ENCODE measurements at places on chromosomes 16 and 17.

DNA sequence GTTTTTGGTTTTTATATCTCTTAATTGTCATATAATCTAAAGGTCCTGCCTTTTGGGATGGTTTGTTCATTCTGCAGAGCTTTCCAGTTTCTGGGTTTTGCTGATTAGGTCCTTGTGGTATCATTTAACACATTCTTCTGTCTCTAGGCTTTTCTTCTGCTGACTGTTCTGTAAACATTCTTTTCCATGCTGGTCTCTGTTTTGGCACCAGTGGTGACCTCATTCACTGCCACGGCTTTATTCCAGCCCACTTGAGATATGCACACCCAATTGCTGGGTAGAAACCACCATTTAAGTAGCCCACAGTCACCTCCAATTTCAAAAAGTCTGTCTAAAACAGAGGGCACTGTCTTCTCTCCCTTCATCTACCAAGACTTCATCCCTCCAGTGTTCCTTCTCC is 31.1 kb upstream of the COX10 start:
- no peak for DNase-seq

DNA sequence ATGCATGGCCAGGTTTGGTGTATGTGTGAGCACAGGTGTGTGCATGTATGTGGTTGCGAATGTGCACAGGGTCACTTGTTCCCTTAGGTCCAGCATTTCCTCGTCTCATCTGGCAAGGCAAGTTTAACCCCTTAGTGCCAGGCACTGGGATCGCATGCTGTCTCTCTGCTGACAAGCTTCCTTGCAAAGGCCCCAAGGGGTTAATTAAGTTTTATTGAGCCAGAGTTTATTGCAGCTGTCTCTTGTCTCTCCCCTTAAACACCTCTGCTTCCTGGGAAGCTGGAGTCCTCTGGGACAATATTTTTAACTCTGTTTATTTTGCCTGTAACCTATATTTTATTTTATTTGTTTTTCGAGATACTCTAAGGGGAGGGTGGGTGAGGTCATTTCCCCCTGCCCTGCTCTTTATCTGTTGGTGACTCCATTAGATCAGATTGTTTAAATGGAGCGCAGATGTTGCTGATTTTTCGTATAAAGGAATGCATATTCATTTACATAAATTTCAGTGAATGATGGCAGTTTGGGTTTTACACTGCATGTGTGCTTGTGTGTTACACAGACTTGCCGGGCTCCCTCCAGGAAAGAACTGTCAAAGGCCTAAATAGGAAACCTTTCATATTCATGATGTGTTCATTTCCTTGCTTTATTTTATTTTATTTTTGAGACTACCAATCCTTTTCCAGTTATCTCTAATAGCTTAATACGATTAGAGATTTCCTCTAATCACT is 99.7 kb downstream of the CBLN1 start:
- no peak for DNase-seq

DNA sequence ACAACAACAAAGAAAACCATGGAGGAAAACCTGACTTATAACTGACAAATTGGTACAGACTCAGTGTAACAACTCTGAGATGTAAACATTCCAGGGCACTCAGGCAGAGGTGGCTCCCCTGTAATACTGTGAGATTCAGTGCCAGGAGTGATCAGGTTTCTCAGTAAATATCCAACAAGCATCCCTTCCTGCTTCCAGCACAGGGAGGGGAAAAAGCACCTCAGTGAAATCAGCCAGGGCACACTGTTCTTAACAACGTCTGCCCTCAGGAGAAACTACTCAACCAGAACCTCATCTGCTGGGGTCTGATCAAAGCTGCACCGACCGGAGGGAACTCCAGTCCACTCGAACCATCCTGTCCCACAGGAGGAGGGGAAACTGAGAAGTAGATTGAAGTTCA is 52.3 kb downstream of the AMFR start:
- DNase-seq, result no peak

GRCh38 chr17:79806446-79806760 is 9.5 kb upstream of the CBX8 start:
- DNase-seq, result no peak

DNA sequence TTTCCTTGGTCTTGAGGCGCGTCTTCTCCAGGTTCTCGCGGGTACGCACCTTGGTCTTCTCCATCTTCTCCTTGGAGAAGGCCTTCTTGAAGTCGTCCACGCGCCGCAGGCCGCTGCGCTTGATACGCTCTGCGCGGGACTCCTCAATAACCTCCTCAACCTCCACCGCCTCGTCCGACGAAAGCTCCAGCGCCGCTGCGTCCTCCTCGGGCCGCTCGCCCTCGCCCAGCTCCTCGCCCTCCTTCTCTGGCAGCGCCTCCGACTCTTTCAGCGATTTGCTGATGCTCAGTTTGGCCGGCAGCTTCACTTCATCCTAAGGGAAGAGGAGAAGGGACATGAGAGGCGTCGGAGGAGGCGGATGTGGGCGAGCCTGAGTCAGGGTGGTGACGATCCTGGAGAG is 16.8 kb upstream of the STAT3 start:
- no peak for DNase-seq

GRCh38 chr16:64133366-64133765 is 988.5 kb downstream of the CDH11 start:
- DNase-seq, result no peak

DNA sequence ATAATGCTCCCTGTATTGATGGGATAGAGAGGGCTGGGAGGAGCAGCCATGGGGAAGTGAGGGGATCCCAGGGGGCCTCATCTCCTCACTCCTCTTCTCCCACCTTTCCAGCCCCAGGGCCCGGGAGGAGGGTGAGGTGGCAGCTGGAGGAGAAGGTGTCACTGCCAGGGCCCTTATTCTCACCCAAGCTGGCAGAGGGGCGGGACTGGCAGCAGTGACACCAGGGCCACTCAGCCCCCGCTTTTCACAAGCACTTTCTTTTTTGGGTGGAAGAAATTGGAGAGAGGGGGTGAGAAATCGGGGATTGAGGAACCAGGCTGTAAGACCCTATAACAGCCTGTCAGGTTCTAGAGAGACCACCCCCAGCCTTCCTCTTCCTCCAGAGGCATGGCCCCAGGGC is 2.4 kb upstream of the TBX21 start:
- DNase-seq, result no peak

DNA sequence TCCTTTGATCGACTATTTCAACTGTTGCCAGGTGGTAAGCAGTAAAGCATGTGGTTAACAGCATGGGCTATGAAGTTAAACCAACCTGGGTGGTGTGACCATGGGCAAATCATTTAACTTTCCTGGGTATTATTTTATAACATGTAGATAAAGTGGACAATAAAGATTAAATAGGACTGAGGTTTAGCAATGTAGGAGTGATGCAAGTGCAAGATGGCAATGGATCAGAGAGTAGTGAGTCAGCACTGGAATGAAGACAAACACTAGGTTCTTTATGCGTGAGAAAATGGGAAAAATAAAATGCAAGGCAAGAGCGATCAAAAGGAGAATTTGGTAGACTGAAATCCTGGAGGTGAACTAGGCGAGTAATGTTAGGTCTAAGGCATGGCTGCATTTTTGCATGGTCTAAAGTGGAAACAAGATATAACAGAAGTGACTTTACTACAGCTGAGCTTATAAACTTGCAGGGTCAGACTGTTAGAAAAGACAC is 222.4 kb upstream of the AXIN2 start:
- no peak for DNase-seq

- DNase-seq, result no peak
Observed at GRCh38 chr17:50055426-50056216, at the start of gene ITGA3. Gene ITGA3, plus strand, starts transcription at chr17:50056110. Its CDS starts 330 bp downstream, at chr17:50056440.

- no peak for DNase-seq
Observed at GRCh38 chr16:57123216-57123973, 31.0 kb downstream of the CPNE2 start.

DNA sequence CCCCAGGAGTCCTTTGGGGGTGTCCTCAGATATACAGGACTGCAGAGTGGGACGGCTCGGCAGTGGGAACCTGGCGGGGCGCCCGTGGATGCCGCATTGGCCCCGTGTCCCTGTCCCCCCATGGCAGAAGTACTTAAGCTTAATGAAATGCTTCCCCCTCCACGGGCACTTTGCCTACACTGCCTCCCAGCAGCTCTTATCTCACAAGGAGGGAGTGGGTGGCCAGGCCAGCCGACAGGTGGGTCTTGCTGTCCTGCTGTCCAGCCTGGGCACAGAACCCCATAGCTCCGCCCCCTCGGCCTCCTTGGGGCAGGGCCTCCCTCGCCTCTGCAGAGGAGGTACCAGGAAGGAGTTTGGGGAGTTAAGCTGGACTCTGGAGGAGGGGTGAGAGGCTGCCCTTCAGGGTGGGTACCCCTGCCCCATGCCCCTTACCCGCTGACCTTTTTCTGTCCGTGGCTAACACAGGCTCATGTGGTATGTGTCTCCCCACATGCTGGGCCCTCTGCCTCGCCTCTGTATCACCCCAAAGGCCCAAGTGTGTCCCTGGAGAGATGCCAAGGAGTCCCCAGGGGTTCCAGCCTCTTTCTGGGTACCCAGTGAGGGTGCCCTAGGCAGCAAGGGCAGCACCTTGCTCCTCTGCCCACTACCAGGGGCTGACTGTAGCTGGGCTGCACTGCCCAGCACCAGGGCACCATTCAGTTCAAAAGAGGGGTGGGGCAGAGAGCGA is 8.7 kb downstream of the THRA start:
- DNase-seq, result no peak

GRCh38 chr17:17379197-17379991 is 76.2 kb downstream of the NT5M start:
- DNase-seq, result no peak

- DNase-seq, result no peak
Observed at GRCh38 chr17:42346481-42346880, 41.8 kb downstream of the STAT3 start.

- no peak for DNase-seq
Observed at GRCh38 chr16:85541619-85541979, 71.5 kb upstream of the GSE1 start.

- DNase-seq, result no peak
Observed at GRCh38 chr16:68710211-68710610, 26.9 kb upstream of the CDH1 start.
